ENCODE measurements at places on chromosomes 4 and X.

DNA sequence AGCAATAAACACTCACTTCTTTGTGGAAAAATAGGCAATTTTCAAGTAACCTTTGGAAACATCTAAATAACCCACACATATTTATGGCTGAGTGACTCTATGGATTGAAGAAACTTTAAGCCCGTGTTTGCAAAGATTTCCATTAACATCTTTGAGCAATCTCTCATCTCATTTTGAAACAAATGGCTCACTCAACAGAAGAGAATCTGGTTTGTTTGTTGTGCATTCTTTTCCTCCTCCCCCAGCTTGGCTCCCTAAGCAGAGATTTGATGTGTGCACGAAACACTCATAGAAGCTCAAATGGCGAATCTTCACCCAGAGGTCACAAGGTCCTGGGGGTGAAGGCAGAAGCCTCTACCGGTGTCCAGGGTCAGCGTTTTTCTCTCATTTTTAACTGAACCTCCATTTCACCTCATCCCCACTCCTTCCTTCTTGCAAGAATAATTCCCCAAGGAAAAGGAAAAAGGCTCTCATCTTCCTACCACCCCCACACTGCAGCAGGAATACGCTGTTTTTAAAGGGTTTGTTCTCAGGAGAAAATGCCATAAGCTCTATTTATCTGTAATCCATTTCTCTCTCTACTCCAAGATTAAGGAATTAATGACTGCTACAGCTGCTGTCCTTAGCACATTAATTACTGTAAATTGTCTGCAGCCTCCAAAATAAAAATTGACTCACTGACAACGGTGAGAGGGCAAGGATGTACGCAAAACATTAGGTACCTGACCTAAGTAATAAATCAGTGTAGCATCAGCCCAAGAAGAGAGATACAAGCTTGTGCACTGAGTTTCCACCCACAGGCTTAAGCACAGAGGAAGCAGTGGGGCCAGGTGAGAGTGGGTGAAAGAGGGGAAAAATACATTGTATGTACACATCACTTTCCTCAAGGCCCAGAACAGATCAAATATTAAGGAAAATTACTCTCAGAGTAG lies 307.6 kb upstream of the NOCT start:
- no peak for DNase-seq

DNA sequence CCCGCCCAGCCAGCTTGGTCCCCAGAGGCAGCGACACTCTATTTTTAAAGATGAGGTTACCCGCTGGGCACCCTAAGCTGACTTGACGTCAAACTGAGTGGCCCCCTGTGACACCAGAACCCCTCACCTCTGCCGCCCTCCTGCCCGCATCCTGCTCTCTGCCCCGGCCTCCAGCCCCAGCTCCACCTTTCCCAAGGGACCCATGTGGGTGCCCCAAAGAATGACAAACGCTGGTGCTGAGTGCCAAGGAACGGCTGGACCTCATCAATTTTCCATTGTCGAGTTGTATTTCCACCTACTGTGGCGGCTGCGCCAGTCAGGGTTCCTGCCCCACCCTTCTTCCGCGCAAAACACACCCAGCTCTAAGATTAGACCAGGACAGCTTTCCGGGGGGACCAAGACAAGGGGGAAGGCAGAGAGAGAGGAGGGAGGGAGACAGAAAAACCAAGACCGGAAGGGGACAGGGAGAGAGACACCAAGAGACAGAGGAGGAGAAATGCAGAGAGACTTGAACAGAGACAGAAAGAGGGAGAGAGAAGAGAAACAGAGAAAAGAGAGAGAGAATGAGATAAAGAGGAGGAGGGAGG lies 2.0 kb downstream of the PRKX start:
- DNase-seq: no peak

- DNase-seq: no peak
Observed at GRCh38 chr4:146327859-146328650, 113.7 kb downstream of the REELD1 start.

DNA sequence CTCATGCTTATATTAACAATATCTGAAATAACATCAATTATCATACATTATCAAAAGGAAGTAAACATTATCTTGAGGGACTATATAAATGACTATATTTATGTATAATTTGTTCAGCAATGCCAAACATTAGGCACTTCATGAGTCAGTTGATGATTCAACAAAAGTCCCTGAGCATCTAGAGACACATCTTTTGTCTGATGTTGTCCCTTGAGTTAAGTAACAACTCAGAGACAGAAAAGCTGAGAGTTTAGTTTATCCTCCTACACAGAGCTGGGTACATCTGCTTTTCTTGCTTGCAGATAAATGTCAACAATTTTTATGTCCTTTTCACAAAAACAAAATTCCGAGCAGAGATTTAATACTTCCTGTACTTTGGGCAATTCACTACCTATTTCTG lies 311.1 kb downstream of the INPP4B start:
- DNase-seq: no peak
